Effector memory CD4-positive, alpha-beta T cell (primary cell): ENCODE measurements at places on chromosomes 2 and 18.

GRCh38 chr2:26313446-26313845 is 32.5 kb upstream of the SELENOI start:
- H3K36me3 ChIP-seq: no peaks in the 10 kb centered on the region
- H3K27me3 ChIP-seq: no peaks in the 10 kb centered on the region
- DNase-seq: no peak
- H3K4me3 ChIP-seq: no peak overlapping the region
- H3K4me1 ChIP-seq: no peaks in the 10 kb centered on the region

- DNase-seq: no peak
- no peaks in the 10 kb centered on the region for H3K4me1 ChIP-seq
- no peaks in the 10 kb centered on the region for H3K36me3 ChIP-seq
- H3K27ac ChIP-seq: no peak overlapping the region
Measured at GRCh38 chr2:71791501-71792135, 338.3 kb downstream of the DYSF start.

DNA sequence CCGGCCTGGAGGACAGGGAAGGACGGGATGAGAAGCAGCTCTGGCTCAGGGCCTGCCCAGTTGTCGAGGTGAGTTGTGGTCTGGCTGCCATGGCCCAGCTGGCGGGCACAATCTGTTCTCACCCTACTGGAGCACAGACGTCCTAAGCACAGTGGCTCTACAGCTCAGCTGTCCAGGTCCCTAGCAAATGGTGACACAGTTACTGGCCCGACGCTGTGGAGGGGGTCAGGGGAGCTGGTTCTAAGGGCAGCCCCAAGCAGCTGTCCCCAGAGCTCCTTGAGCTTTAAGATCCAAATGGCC is 32.9 kb downstream of the KCNK3 start:
- peaks cover 7% of the 10 kb centered on the region for H3K27me3 ChIP-seq
- no peak overlapping the region for H3K4me3 ChIP-seq

- H3K4me3 ChIP-seq: no peak overlapping the region
- no peak for DNase-seq
- no peaks in the 10 kb centered on the region for H3K4me1 ChIP-seq
- H3K36me3 ChIP-seq: no peaks in the 10 kb centered on the region
- no peak overlapping the region for H3K27ac ChIP-seq
Measured at GRCh38 chr18:40935423-40935822, 1019.6 kb upstream of the PIK3C3 start.

- no peak for DNase-seq
- no peak overlapping the region for H3K4me3 ChIP-seq
- H3K4me1 ChIP-seq: no peaks in the 10 kb centered on the region
- no peaks in the 10 kb centered on the region for H3K36me3 ChIP-seq
- no peak overlapping the region for H3K27ac ChIP-seq
- H3K27me3 ChIP-seq: peaks cover 4% of the 10 kb centered on the region
Measured at GRCh38 chr2:75592030-75592429, 31.3 kb upstream of the EVA1A start.

DNA sequence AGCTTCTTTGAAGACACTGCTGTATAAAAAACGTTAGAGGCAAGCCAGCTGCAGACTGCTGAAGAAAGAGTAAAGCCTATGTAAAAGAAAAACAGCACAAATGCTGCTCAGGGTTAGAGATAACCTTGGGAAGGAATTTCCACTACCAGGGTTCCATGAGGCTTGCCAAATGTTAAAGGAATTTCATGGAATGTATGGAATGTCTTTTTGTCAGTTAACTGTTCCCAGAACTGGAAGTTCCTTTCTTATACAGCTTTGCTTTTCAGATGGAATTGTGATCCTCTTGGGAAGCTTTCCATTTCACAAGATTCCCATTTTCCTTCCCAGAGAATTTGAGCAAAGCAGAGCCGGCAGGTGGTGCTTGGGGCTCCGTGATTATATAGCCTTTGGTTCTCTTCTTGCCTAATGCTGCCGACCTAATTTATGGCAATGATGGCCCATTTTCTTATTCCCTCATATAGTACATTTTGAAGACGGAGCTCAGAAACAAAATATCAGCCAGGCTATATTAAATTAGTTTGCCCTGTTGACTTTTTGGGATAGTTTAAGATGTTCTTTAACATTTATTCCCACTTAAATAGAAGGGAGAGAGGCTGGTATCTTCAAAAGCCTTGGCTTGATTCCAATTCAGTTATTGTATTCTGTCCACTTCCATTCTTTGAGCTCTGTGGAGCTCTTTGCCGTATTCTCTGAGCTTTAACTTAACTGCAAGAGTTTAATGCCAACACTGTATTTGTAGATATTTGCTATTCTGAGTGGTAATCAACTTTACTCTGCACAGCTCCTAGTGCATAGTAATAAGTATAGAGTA is 162.3 kb downstream of the PHLPP1 start:
- H3K4me3 ChIP-seq: no peak overlapping the region
- no peaks in the 10 kb centered on the region for H3K36me3 ChIP-seq
- H3K27ac ChIP-seq: no peak overlapping the region
- no peaks in the 10 kb centered on the region for H3K27me3 ChIP-seq

- no peak overlapping the region for H3K4me3 ChIP-seq
- H3K4me1 ChIP-seq: no peaks in the 10 kb centered on the region
- no peaks in the 10 kb centered on the region for H3K36me3 ChIP-seq
- no peak for DNase-seq
- no peak overlapping the region for H3K27ac ChIP-seq
Measured at GRCh38 chr18:58591286-58591685, 37.6 kb downstream of the ALPK2 start.

- H3K4me1 ChIP-seq: no peaks in the 10 kb centered on the region
- no peak for DNase-seq
- no peak overlapping the region for H3K4me3 ChIP-seq
- H3K36me3 ChIP-seq: no peaks in the 10 kb centered on the region
- H3K27me3 ChIP-seq: no peaks in the 10 kb centered on the region
- no peak overlapping the region for H3K27ac ChIP-seq
Measured at GRCh38 chr2:215697003-215697402, 261.1 kb upstream of the FN1 start.

DNA sequence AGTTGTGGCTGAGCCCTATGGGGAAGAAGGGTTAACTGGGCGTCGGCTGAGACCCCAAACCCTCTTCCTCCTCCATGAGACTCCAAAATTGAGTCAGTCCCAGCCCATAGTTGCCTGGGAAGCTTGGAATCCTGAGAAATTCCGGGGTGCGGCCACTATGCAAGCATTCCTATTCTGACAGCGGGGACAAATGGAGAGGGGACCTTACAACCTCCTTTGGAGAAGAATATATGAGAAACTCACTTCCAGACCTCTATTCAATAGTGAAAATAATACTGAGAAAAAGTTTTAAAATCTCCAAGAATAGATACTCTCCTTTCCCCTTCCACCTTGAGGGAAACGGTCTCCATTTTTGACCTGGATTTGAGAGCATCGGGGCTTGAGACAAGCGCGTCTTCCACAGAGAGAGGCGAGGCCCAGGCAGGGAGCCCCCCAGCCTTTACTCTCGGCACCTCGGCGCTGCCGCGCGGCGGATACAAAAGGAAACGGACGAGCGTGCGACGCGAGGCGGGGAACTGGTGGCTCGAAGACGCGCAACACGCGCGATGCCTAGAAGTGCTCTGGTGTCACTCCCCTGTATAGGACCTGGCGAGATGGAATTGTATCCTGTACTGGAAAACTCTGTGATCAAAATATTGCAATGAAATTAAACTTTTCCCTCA is 11.1 kb downstream of the NR4A2 start:
- peaks cover 41% of the 10 kb centered on the region for H3K27me3 ChIP-seq
- DNase-seq: no peak
- H3K36me3 ChIP-seq: no peaks in the 10 kb centered on the region
- H3K4me1 ChIP-seq: peaks cover 32% of the 10 kb centered on the region
- peak overlapping the region; percentile 39 for H3K4me3 ChIP-seq

DNA sequence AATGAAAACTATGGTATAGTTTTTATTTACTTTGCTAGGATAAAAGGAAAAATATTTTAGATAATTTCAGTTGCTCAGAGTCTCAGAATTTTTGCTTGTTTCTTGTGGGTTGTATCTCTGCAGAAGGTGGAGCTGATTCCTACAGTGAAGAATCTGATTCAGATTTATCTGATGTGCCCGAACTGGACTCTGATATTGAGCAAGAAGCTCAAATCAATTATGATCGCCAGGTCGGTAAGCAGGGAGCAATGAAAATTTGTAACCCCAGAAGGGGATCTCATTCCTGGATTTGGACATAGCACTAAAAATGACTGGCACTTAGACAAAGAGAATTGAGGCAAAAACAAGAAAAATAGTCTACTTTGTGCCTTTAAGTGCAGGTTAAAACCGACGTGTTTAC is 140.2 kb downstream of the EML6 start:
- DNase-seq: no peak
- no peaks in the 10 kb centered on the region for H3K4me1 ChIP-seq
- no peak overlapping the region for H3K4me3 ChIP-seq

DNA sequence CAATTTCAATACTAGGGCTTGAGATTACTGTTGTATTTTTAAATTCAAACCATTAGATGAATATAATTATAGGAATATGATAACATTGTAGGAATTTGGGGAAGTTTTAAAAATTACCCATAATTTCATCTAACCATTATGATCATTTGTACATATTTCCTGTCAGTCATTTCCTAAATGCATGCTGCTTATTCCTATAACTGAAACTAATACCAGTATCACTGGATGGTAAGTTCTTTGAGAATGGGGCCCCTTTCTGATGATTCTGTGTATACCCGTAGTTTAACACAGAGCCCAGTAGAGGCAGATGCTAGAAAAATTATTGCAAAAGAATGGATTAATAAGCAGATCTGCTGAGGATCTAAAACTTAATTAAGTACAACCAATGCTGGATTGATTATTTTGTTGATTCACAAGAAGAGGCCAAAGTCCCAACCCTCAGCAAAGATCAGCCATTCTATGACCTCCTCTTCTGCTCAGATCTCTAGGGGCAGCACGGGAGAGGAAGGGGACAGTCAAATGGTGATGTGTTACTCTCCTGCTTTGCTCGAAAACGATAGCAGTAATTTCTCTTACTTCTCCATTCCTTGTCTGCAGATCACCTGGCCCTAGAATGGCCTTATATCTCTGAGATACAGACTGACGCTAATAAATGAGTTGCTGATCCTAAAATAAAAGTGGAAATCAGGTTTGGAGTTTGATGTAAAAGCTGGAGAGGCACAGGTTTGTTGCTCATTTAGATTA is 69.5 kb upstream of the PELI1 start:
- DNase-seq: no peak
- H3K27ac ChIP-seq: peak overlapping the region; percentile 59
- no peaks in the 10 kb centered on the region for H3K27me3 ChIP-seq
- peaks cover 18% of the 10 kb centered on the region for H3K4me1 ChIP-seq

GRCh38 chr2:169415233-169415748 is 53.0 kb upstream of the LRP2 start:
- H3K4me3 ChIP-seq: no peak overlapping the region
- no peak for DNase-seq
- H3K36me3 ChIP-seq: no peaks in the 10 kb centered on the region
- H3K27me3 ChIP-seq: no peaks in the 10 kb centered on the region
- H3K4me1 ChIP-seq: no peaks in the 10 kb centered on the region

DNA sequence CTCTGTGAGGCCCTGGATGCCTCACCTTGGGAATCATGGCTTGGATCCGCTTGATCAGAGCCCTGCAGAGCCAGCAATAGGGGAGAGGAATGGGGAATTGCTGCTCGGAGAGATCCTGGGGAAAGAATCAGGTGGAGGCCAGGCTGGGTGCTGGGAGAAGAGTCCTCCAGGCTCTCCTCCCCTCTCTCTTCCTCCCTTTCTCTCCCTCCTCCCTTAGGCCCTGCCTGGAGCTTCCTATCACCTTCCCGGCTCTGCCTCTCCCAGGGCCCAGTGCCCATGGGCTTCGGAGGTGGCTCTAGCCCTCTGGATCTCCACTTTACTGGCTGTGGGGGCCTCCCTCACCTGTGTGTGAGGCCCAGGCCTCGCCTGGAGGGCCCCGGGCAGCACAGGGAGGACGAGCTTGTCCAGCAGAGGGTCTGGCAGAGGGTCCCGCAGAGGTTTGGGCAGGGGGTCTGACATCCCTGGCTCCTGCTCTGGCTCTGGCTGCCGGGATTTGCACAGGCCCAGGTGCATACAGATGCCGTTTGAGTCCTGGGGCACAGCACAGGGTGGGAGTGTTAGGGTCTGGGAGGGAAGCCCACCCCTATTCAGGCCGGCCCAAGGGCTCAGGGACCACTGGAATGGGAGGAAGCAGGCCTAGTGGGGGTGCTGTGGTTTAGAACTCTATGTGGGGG is 2.6 kb downstream of the SFTPB start:
- no peaks in the 10 kb centered on the region for H3K36me3 ChIP-seq
- no peaks in the 10 kb centered on the region for H3K27me3 ChIP-seq
- no peak for DNase-seq
- H3K4me3 ChIP-seq: no peak overlapping the region
- no peak overlapping the region for H3K27ac ChIP-seq

GRCh38 chr18:59021500-59021899 is 118.2 kb upstream of the SEC11C start:
- H3K27me3 ChIP-seq: no peaks in the 10 kb centered on the region
- no peak for DNase-seq
- H3K4me1 ChIP-seq: no peaks in the 10 kb centered on the region
- H3K36me3 ChIP-seq: no peaks in the 10 kb centered on the region
- H3K27ac ChIP-seq: no peak overlapping the region

- no peaks in the 10 kb centered on the region for H3K27me3 ChIP-seq
- no peak overlapping the region for H3K4me3 ChIP-seq
Measured at GRCh38 chr2:217593732-217594131, 409.1 kb downstream of the TNS1 start.

DNA sequence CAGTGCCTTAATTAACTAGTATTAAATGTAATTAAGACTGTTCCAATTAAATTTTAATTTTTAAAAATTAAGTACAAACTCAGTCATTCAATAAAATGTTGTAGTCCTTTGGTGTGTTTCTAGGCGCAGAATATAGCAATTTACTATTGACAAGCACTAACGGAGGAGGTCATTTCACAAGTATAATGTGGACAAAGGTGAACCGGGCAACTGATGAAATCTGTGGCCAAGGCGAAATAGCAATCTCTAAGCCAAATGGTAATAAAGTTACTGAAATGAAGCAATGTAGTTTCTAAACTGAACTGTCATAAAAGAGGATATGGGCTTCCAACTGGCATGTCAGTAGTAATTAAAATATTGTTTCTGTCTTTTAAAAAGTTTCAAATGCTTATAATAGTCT is 27.5 kb downstream of the FIGN start:
- no peak for DNase-seq
- H3K36me3 ChIP-seq: no peaks in the 10 kb centered on the region
- H3K27ac ChIP-seq: no peak overlapping the region
- H3K27me3 ChIP-seq: no peaks in the 10 kb centered on the region
- H3K4me3 ChIP-seq: no peak overlapping the region

GRCh38 chr2:20173064-20173463 is 51.9 kb downstream of the SDC1 start:
- DNase-seq: no peak
- H3K4me3 ChIP-seq: no peak overlapping the region
- no peak overlapping the region for H3K27ac ChIP-seq

DNA sequence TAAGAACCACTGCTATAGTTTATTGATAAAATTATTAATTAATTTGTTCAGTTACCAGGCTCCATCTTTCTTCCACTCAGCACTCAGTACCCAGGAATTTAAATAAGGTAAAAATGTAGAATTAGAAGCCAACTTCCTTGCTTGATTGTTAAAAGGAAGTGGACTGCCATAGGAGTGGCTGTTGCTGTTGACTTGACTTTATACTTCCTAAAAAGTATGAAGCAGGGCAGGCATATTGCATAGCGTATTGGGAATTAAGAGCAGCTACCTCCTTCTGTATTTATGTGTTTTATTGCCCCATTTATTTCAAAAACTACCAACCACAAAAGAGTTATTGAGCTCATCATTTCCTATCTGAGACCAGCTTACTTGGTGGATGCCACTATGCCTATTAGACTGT is 27.9 kb downstream of the PSMD1 start:
- no peaks in the 10 kb centered on the region for H3K4me1 ChIP-seq
- H3K27me3 ChIP-seq: no peaks in the 10 kb centered on the region
- no peak overlapping the region for H3K27ac ChIP-seq
- peaks cover 83% of the 10 kb centered on the region for H3K36me3 ChIP-seq
- DNase-seq: no peak
